Mammary microvascular endothelial cell (primary cell): ENCODE measurements at places on chromosomes 1 and 21. TPM values are rescaled to one million over a fixed set of nuclear protein-coding genes. Genes with fewer than 3 reads are reported as not detected.

The MED8 gene
- total RNA-seq = 47.8 and 48.0 TPM in 2 replicates

The C4BPA gene
- not detected in 2 replicates for total RNA-seq

The PPIH gene
- 51.2 and 61.2 TPM in 2 replicates for total RNA-seq

The TFAP2E gene
- total RNA-seq = not detected in 2 replicates

The SPAG17 gene
- total RNA-seq = not detected in 2 replicates

The NEGR1 gene
- 0.25 and 0.27 TPM in 2 replicates for total RNA-seq

The UBL4B gene
- total RNA-seq = not detected in 2 replicates

The CHIT1 gene
- total RNA-seq = not detected in 2 replicates

The ST6GALNAC3 gene
- total RNA-seq = 28.4 and 42.7 TPM in 2 replicates

The ATP1A2 gene
- not detected in 2 replicates for total RNA-seq

The AIRE gene
- 0.15 TPM in 1 of 2 replicates, not detected in the other for total RNA-seq

The OXCT2 gene
- total RNA-seq = 0.73 and 2.7 TPM in 2 replicates

The TARBP1 gene
- 10.9 and 17.9 TPM in 2 replicates for total RNA-seq

The LRRC39 gene
- 0.13 TPM in 1 of 2 replicates, not detected in the other for total RNA-seq

The ACTL8 gene
- not detected in 2 replicates for total RNA-seq

The S100A12 gene
- not detected in 2 replicates for total RNA-seq

The ITLN2 gene
- not detected in 2 replicates for total RNA-seq

The PROK1 gene
- total RNA-seq = not detected in 2 replicates

The SLAMF9 gene
- not detected in 2 replicates for total RNA-seq

The FMN2 gene
- total RNA-seq = 0.15 TPM in 1 of 2 replicates, not detected in the other

The MCOLN3 gene
- not detected in 2 replicates for total RNA-seq

The SEMA6C gene
- total RNA-seq = 9.9 and 15.7 TPM in 2 replicates

The CR1 gene
- total RNA-seq = under 0.01 TPM in 1 of 2 replicates, not detected in the other

The PARK7 gene
- total RNA-seq = 255 and 274 TPM in 2 replicates

The HES2 gene
- total RNA-seq = 31.5 and 32.2 TPM in 2 replicates

The DNTTIP2 gene
- 26.4 and 30.2 TPM in 2 replicates for total RNA-seq

The NR5A2 gene
- total RNA-seq = 22.2 and 22.6 TPM in 2 replicates

The HLX gene
- 45.7 and 49.1 TPM in 2 replicates for total RNA-seq

The AMY1B gene
- not detected in 2 replicates for total RNA-seq

The PGLYRP4 gene
- total RNA-seq = not detected in 2 replicates

The TRPM2 gene
- 18.1 and 18.3 TPM in 2 replicates for total RNA-seq

The ADCY10 gene
- not detected in 2 replicates for total RNA-seq

The APH1A gene
- 146 and 148 TPM in 2 replicates for total RNA-seq

The PRDM16 gene
- total RNA-seq = not detected in 2 replicates

The GPN2 gene
- total RNA-seq = 4.5 and 10.2 TPM in 2 replicates

The TNFRSF14 gene
- 99.8 and 104 TPM in 2 replicates for total RNA-seq

The IL6R gene
- 5.3 and 8.3 TPM in 2 replicates for total RNA-seq

The CD48 gene
- not detected in 2 replicates for total RNA-seq

The CIART gene
- total RNA-seq = 0.60 and 1.1 TPM in 2 replicates

The LCE6A gene
- not detected in 2 replicates for total RNA-seq

The PROX1 gene
- 4.6 and 5.2 TPM in 2 replicates for total RNA-seq

The TP73 gene
- not detected in 2 replicates for total RNA-seq

The ICOSLG gene
- total RNA-seq = 0.67 and 1.0 TPM in 2 replicates

The SLC45A1 gene
- total RNA-seq = 0.15 and 0.80 TPM in 2 replicates

The CYP4A11 gene
- not detected in 2 replicates for total RNA-seq

The AMIGO1 gene
- total RNA-seq = 0.44 and 1.3 TPM in 2 replicates

The STYXL2 gene
- total RNA-seq = not detected in 2 replicates

The SLC37A1 gene
- total RNA-seq = 8.8 and 11.8 TPM in 2 replicates

The NPPA gene
- total RNA-seq = not detected in 2 replicates

The KRTAP21-2 gene
- not detected in 2 replicates for total RNA-seq

The MROH7 gene
- total RNA-seq = 0.07 TPM in 1 of 2 replicates, not detected in the other

The TAF12 gene
- total RNA-seq = 15.1 and 17.6 TPM in 2 replicates

The RIMS3 gene
- total RNA-seq = 0.10 and 0.20 TPM in 2 replicates

The NTRK1 gene
- total RNA-seq = not detected in 2 replicates

The FAM163A gene
- 0.30 and 0.47 TPM in 2 replicates for total RNA-seq

The SETSIP gene
- total RNA-seq = 0.13 TPM in 1 of 2 replicates, not detected in the other

The COL8A2 gene
- 1.1 and 1.7 TPM in 2 replicates for total RNA-seq

The PLA2G2D gene
- not detected in 2 replicates for total RNA-seq
